ENCODE measurements at places on chromosomes 4 and X.

- no peak for DNase-seq
Measured at GRCh38 chr4:78939667-78940008, 400 bp upstream of the PAQR3 start.

- no peak for DNase-seq
Measured at GRCh38 chr4:14887842-14888433, 114.3 kb upstream of the CPEB2 start.

GRCh38 chr4:65954416-65954815, 284.1 kb upstream of the EPHA5 start:
- no peak for DNase-seq

- DNase-seq, result no peak
Measured at GRCh38 chr4:37490391-37491347, 195.5 kb downstream of the RELL1 start.

- DNase-seq, result no peak
Measured at GRCh38 chr4:13994016-13994415, 366.5 kb upstream of the BOD1L1 start.

DNA sequence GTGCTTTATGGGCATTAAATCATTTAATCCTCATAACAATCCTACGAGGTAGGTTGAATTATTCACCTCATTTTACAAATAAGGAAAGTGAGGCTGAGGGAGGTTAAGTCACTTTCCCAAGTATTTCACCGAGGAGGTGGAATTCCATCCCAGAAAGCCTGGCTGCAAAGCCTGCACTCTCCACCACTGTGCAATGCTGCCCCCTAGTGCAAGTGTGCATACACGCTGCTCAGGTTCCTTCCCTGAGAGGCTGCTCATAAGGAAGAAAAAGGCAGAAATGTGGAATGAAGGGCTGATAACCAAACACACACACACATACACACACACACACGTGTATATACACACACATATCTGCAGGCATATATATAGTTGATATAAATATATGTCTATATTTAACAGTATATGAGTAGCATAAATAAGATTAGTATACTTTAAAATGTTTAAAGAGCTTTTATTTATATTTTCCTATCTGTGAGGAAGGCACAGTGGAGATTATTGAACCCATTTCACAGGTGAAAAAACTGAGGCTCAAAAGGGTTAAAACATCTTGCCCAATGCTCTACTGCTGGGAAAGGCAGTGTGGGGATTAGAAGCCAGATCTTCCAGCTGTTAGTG, 714.5 kb upstream of the TENM3 start:
- no peak for DNase-seq

DNA sequence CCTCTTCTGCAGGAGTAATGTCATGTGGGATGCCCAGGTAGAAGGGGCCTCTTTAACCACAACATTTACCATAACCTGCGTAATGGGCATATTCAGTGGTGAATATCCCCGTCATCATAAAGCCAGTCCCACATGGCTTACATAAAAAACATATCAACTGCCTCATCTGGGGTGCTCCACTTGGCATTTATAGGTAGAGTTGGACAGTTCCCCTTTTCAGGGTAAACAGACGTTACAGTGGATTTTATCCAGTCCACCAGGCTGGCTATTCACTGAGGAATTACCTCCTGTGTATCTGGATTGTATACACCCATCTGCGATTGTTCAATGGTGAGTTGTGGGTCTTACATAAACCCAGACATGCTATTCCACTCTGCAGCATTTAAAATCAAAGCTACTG, 70.7 kb upstream of the ANKRD17 start:
- DNase-seq, result no peak

DNA sequence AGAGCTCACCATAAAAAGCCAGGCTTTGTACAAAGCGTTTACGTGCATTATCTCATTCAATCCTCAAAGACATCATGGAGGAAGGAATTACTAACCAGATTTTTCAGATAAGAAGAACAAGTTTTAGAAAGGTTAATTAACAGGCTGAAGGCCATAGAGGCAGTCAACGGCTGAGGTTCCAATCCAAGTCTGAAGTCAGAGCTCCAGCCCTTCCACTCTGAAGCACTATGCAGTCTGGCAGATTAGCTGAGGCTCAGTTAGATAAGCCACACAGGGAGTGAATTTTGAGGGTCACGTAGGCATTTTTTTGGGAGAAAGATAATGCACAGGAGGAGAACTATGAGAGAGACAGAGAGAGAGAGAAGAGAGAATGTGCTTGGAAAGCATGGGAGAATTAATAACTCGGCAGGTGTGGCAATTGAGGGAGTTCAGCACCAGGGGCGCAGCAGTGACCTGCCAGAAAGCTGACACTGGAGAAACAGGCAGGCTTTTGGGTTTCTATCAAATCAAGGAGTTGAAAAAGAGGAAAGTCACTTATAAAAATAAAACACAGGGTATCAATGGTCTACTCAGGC, 116.5 kb upstream of the NAP1L5 start:
- no peak for DNase-seq

GRCh38 chr4:8296491-8296890, 26.9 kb downstream of the HTRA3 start:
- DNase-seq, result no peak

GRCh38 chr4:110675426-110675825, 52.5 kb upstream of the PITX2 start:
- DNase-seq, result no peak

- DNase-seq, result no peak
Measured at GRCh38 chr4:182862141-182862875, 54.9 kb downstream of the DCTD start.

- no peak for DNase-seq
Measured at GRCh38 chr4:8148785-8149435, 9.7 kb downstream of the ABLIM2 start.

- no peak for DNase-seq
Measured at GRCh38 chrX:4850312-4850711, 1136.9 kb upstream of the PRKX start.

DNA sequence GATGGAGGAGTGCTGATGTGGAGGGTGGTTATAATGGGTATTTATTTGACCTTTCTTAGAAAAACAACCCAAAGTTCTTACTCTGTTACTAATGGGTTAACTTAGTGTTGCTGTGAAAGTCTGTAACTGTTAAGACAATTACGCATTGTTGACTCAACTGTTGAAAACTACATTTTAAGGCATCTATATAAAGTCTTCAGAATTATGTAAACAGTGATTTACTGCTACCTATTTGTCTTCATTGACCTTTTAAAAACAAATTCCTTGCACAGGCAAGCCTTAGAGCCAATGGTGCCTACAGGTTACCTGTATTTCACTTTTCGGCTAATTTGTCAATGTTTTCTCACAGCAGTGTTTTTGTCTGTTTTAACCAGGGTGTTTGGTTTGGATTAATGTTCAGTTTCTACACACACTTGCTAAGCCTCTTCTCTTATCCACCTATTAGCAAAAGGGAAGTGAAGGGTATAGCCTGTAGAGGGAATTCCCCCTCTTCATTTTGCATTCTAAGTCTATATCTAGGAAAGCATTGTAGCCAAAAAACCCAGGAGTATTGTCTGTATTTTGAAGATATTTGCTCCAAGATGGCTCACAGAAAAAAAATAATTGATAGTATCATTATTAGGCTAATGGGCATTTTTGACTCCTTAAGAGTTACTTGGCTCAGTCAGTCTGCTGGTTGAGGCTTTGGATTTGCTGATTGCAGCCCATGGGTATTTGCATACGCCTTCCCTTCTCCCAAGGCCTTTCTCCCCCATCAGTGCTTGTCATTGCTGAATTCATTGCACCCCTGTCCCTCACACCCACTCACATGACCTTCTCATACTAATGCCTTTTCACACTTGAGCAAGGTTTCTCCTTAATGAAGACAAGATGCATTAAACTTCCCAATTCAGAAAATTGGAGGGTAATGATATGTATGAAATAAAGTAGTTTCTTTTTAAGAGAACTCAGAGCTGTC, 30.5 kb downstream of the AFF1 start:
- DNase-seq, result no peak

GRCh38 chrX:103063191-103063845, 653 bp downstream of the BEX1 start:
- no peak for DNase-seq

All from T follicular helper cell (primary cell).